Renal cortex interstitium (tissue), 15 donors: ENCODE measurements at places on chromosomes 2 and 18. TPM values are rescaled to one million over a fixed set of nuclear protein-coding genes. Genes with fewer than 3 reads are reported as not detected.

ATOH8 gene
- 10.3 TPM for polyA plus RNA-seq

MOGAT1 gene
- not detected for polyA plus RNA-seq

ASAP2 gene
- 55.9 TPM for polyA plus RNA-seq

GPR155 gene
- 5.3 TPM for polyA plus RNA-seq

FAP gene
- polyA plus RNA-seq: 10.9 TPM

C18orf32 gene
- 24.6 TPM for polyA plus RNA-seq

MROH2A gene
- 0.27 TPM for polyA plus RNA-seq

ITGA4 gene
- polyA plus RNA-seq: 45.1 TPM
